ENCODE measurements at places on chromosomes 2 and 18.

- no peak for DNase-seq
These were observed 490.4 kb downstream of the NR4A2 start for GRCh38 chr2:155842103-155842502.

GRCh38 chr2:200795028-200795440 is 16.7 kb upstream of the BZW1 start:
- no peak for DNase-seq

DNA sequence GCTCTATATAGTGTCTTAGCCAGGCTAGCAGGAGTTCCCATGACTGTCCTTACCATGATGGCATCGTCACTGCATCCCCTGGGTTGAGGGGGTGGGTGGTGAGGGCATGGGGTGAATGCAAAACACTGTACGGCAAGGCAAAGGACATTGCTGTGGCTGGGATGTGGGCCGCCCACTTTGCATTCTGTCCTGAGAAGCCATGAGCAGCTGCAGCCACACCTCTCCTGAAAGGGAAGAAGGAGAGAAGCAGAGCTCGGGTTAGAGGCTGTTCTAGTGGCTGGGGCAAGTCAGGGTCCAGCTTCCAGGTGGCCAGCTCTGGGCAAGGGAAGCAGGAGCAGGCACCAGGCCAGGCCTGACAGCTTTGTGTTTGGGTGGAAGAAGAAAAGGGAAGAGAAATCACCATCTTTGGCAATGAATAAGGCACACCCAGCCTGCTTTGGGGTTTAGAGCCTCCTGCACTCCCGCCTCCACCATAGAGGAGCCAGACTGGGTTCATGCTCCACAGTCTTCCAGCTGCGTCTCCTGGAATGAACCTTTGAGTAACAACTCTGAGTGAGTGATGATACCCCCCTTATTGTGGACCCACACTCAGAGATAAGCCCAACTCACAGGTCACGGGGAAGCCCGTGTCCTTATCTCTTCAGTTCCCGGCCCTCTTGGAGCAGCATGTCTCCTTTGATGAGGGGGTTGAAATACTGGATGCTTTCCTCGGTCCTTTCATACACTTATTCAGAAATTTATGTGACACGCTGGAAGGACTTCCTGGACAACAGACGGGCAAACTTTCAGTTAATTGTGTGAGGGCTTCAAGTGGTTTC is 63.4 kb downstream of the INPP4A start:
- DNase-seq, result no peak

GRCh38 chr2:218329027-218329825 is 27.4 kb upstream of the CATIP start:
- DNase-seq, result no peak

DNA sequence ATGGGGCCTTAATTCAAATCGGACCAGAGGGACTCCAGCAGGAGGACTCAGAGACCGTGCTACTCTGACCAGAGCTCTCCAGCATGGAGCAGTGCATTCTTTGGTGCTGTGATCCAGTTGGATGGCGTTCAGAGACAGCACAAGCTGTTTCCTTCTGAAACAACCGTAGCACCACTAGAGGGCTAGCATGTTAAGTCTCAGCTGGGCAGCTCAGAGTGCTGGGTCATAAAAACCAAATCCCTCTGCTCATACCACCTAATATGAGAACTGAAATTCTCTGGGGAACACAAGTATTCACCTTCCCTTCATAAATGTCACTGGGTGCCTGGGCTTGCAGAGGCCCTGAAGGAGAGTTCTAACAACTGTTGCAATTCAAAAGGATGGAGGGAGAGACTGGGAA is 97.7 kb upstream of the TFCP2L1 start:
- DNase-seq, result no peak

DNA sequence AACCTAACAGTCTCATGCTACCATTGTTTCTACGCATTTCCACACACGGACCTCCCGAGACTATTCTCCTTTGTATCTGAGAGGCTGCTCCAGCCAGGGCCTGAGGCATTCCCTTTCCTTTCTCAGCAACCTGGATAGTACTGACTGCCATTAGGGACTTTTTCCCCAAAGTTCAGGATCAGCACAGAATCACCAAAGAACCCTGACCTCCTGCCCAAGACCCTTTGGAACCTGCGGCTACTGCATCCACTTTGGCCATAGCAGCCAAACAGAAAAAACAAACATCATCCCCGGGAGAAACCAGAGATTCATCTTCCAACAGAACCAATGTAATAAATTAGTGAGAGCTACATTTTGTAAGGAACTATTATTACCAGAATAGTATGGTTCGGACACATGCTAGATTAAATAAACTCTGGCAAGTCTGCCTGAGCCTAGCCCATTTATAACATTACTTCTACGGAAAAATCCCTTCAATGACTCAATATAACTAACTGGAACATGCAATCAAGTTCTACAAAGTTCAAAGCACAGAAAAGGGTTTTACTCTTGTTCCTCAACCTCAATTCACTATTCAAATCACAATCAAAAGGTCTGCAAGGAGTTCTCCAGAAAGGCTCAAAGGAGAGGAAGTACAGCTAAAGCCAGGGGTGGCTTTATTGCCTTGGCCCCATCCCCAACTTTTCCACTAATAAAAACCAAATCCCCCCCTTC is 51.8 kb downstream of the LPIN2 start:
- no peak for DNase-seq

DNA sequence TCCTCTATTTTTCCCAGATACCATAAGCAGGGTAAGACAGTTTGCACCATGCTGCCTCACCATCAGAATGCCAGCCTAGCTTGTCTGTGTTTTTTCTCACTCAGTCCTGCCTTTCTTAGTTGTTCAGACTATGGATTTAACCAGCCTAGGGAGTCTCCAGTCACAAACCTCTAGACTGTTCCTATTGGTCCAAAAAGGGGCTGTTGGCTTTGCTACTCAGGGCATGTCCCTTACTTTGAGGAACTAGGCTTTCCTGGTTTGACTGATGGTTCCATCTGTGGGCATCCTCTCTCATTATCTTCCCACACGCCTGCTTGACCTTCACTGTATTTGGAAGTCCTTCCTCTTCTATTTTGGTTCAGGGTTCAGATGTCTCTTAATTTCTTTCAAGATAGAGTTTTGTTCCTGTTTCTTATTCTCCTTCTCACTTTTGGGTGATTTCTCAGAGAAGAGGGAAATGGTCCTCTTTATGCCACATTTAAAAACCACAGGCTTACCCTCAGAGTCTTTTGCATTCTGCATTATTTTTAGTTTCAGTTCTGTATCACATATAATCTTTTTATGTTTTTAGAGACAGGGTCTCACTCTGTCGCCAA is 31.3 kb upstream of the TMEM131 start:
- no peak for DNase-seq

- DNase-seq, result no peak
These were observed 31.1 kb upstream of the STK39 start for GRCh38 chr2:168278424-168278888.

DNA sequence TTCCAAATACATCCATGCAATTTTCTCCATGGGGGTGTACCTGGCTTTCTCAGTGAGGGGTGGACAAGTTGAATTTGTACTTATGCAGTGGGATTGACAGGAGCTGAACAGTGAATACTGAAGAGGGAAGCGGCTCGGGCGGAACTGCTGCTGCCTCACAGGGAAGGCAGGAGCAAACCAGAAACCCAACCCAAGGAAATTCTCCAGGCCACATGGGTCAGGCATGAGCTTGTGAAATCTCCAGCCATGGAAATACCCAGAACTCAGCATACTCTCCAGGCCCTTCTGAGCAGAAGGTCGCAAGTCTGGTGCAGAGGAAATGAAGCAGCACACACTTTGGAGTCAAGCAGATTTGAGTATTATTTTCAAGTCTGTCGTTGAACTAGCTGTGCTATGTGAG is 26.5 kb upstream of the INO80C start:
- no peak for DNase-seq

DNA sequence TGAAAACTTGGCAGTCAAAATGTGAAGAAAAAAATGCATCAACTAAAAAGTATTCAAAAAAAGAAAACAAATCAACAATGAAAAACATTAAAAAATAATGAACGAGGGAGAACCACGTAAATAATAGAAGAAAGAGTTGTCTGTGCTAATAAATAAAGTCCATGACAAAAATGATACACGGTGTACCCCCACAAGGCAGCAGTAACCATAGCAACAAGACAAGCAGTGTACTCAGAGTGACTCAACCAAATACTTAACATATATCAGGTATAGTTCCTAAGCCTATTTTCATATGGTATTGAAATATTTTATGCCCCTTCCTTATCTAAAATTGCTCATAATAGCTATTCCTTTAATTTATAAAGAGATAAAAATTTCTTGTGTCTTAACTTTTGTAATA is 162.3 kb upstream of the TMEM200C start:
- no peak for DNase-seq

DNA sequence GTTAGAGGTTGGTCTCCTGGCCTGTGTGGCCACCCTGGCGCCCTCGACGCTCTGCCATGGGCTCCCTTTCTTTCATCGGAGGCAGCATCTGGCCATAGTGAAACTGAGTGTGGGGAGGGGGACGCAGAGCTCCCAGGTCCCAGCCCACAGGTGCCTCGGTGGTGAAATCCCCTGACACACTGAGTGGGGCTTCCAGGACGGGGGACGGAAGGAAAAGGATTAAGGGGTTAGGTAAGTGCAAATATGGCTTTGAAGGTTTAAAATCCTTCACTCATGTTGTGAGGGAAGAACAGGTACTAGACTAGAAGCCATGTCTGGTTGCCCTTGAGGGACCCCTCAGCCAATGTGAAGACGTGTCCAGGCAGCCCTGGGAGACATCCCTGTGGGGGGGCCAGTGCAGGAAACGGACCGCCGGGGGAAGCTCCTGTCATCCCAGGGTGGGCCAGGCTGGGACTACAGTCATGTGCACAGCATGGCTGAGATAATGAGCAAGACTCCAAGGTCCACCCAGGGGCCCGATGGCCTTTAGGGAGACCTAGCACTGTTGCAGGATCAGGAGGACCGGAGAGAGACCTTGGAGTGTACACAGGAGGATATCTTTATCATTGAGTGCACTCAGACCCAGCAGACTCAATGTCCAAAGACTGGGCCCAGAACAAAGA is 36.3 kb downstream of the RTP5 start:
- no peak for DNase-seq

DNA sequence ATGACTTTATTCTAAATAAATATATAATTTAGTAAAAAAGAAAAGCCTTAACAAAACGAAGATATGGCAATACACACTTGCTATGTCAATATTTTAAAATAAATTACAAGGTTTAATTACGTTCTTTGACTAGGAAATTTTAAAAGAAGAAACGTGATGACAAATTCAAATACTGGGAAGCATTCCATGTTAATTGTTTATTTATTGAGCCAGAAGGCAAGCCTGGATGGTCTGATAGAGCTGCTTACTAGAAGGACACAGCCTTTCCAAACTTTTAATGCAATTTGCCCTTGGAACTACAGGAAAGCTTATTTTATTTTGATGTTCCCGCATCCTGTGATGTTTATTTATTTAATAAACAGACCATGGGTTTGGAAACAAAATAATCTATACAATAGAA is 33.4 kb upstream of the DSEL start:
- DNase-seq, result no peak

DNA sequence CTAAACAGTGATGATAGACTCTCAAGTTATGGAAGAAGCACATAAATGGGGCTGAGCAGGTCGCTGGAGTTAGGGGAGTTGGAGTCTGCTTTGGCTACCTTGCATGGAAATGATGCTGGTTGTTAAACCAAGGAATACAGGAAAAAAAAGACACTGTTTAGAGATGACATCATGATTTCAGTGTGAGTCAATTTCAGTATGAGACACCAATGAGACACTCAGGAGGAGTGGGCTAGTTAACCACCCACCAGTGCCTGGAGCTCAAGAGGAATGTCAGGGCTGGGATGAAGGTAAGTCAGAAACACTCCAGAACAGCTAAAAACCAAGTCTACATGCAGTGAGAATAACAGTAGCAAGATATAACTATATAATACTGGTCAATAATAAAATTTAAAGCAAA is 303.6 kb downstream of the SOX11 start:
- DNase-seq, result no peak

DNA sequence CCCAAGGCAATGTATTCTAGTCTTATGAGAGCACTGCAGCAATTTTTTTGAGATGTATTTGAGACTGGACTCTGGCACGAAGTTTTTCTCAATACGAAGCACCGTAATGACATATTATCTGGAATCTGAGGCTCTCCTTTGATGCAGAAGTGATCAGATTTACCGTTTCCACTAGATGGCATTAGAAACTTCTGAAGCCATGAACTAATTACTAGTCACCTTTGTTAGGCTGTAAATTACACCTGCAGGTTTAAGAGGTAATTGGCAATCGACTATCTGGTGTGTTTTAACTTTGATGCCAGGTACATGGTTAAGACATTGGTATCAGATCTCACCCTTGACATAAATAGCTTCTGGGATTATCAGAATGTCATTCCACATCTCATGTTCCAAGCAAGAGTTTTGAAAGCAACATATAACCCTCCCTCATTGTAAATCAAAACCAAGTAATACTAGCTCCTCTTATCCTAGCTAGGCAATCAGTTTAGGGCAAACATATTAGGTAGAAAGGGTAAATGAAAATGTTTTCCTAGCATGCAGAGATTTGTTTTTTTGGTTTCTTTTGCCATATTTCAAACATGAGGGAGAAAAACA is 254.6 kb upstream of the SPRED2 start:
- no peak for DNase-seq

DNA sequence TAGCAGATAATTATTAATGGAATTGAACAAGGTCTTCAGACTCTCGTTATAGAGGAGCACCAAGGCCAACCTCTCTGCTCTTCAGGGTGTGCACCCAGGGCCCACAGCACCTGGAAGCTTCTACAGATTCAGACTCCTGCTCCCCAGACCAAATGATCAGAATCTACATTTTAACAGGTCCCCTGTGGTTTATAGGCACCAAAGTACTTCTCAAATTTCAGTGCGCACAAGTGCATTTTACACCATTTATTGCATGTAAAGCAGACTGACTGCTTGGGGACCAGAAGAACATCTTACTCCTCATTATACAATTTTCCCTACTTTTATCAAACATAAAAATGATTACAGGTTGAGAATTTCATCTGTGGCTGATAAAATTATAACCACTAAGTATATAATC is 163.9 kb downstream of the COL4A4 start:
- DNase-seq, result no peak

- DNase-seq, result no peak
These were observed 5.9 kb upstream of the ATP5MC3 start for GRCh38 chr2:175187378-175187777.

- no peak for DNase-seq
These were observed 335.7 kb upstream of the HS6ST1 start for GRCh38 chr2:128654408-128654807.

GRCh38 chr2:111665011-111665410 is 219.0 kb downstream of the ANAPC1 start:
- DNase-seq, result no peak

- DNase-seq, result no peak
These were observed 27.9 kb downstream of the IL37 start for GRCh38 chr2:112938904-112939303.

- no peak for DNase-seq
These were observed 1035.1 kb upstream of the SLC39A10 start for GRCh38 chr2:194621945-194622344.

DNA sequence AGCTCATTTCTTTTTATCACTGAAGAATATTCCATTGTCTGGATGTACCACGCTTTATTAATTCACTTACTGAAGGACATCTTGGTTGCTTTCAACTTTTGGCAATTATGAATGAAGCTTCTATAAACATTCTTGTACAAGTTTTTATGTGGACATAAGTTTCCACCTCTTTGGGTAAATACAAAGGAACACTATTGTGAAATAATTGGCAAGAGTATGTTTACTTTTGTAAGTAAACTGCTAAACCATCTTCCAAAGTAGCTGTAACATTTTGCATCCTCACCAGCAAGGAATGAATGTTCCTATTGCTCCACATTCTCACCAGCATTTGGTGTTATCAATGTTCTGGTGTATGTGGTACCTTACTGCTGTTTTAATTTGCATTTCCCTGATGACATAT is 15.8 kb upstream of the VWC2L start:
- no peak for DNase-seq

Measured in activated naive CD8-positive, alpha-beta T cell treated with anti-CD3 and anti-CD28 coated beads, Interleukin-2, amount 50 U/mL, for 16 hours (primary cell).